ENCODE measurements at places on chromosomes 5 and 9.

GRCh38 chr5:73692166-73692640 is 66.2 kb downstream of the ARHGEF28 start:
- no peak for DNase-seq

GRCh38 chr5:6712142-6712576 is 1.1 kb upstream of the TENT4A start:
- DNase-seq = no peak

DNA sequence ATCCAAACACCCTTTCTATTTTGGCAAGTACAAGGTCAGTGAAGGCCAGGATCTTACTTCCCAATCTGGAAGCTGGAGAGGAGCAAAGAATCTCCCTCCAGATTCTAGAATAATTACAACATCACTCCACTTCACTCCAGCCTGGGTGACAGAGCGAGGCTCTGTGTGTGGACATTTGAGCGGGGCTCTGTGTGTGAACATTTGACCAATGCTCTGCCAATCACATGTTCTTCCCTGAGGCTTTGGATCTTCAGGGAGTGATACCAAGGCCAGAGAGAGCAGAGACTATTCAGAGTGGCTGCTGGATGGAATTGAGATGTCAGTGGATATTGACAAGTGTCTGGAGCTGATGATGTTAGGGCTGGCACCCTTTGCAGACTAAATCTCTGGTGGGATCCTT is 24.7 kb upstream of the ANKRD34B start:
- no peak for DNase-seq

- DNase-seq = no peak
Measured at GRCh38 chr9:133064241-133065069, 2.7 kb downstream of the CEL start.

DNA sequence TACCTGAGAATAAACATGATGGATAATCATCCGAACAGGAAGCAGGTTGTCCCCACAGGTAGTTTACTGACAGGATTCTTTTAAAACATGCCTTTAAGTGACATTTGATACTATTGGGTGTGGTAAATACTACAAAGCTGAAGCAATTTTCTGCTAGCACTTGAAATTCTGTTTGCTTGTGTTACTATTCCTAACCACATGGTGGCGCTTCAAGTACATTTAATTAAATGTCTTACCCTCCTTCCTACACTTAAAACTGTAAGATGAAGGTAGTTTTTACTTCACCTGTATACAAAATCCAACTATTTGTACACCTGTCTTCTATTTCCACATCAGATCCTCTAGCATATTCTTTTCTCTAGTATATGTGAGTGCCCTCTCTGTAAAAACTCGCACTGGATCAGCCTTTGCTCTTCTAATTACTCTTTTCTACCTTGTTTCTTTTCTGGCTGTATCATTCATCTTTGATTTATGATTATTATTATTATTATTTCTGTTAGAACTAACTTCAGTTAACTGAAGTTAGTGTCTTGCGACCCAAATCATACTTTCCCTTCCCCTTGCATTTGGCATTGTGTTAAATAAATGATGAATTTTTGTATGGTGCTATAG is 18.4 kb downstream of the SLC25A46 start:
- no peak for DNase-seq

GRCh38 chr5:61275841-61276240 is 56.2 kb upstream of the ZSWIM6 start:
- DNase-seq = peak; percentile 50

DNA sequence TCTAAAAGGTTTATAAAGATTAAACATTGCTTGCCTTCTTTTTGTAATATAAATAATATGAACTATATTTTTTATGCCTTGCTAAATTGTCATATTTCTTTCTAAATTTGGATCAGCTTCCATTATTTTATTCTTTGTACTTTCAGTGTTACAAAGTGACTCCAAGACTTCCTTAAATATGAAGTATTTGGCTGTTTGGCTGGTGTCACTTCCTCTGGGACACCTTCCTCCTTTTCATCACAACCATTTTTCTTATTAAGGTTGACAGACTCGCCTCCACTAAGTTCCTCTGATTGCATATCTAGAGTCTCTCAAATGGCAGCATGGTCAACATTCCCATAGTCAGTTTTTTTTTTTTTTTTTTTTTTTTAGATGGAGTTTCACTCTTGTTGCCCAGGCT is 73.8 kb upstream of the SLC1A1 start:
- no peak for DNase-seq

GRCh38 chr5:96957254-96958049 is 21.6 kb downstream of the LNPEP start:
- DNase-seq = no peak

DNA sequence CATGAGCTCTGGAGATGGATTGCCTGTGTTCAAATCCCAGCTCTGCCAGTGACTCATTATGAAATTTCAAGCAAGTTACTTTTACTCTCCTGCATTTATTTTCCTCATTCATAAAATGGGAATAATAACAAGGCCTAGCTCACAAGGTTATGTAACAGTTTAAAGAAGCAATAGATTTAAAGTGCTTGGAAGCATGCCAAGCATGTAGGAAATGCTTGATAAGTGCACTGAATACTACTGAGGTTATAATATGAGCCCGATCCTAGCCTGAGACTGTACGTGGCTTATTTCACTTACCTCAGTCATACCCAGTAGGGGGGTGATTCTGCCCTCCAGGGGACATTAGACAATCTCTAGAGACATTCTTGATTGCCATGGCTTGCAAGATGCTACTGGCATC is 734.1 kb upstream of the WWC1 start:
- DNase-seq = no peak

- DNase-seq = no peak
Measured at GRCh38 chr9:130940027-130940549, 1.0 kb upstream of the FIBCD1 start.

GRCh38 chr9:34656992-34657391 is 5.0 kb downstream of the IL11RA start:
- DNase-seq = no peak

- peak; percentile 44 for DNase-seq
Measured at GRCh38 chr5:88882276-88883038, 527 bp downstream of the MEF2C start.

GRCh38 chr5:80106916-80107315 is 71.8 kb downstream of the THBS4 start:
- no peak for DNase-seq

DNA sequence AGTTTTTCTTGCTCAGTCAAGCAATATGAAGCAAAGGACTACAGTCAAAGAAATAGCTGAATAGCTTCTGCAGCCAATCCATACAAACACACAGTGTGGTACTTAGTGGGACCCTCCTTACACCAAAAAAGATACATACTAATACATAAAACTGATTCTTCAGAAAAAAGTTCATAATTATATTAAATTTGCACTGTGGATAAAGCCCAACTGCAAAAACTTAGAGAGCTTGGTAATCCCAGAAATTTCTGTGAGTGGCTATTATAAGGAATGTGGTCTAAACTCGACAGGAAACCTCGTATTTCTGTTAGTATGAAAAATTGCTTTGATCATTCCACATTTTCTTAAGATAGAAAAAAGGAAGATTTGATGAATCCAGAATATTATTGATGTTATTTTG is 245.4 kb downstream of the FBXL17 start:
- no peak for DNase-seq

DNA sequence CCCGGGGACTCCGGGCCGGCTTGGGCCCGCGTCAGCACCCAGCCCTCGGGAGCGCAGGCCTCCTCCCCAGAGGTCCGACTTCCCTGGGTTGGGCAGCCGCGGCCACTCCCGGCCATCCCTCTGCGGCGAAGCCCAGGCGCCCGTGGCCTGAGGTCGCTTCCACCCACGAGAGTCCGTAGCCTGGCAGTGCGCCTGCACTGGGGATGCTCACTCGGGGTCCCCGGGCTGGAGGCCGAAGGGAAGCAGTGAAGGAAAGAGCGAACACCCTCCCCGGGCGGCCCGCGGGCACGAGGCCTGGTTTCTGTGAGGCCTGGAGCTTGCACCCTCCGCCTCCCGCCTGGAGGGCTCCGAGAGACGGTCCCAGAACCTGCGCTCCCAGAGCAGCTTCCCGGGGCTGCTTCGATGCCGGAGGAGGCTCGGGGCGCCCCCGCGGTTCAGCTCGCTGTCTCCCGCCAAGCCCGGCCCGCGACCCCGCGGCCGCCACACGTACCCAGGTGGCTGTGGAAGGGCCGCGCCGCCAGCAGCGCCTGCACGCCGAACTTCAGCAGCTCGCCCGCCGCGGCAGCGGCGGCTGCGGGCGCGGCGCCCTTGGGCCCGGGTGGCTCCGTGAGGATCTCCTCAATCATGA is 607 bp downstream of the BARX1 start:
- no peak for DNase-seq

DNA sequence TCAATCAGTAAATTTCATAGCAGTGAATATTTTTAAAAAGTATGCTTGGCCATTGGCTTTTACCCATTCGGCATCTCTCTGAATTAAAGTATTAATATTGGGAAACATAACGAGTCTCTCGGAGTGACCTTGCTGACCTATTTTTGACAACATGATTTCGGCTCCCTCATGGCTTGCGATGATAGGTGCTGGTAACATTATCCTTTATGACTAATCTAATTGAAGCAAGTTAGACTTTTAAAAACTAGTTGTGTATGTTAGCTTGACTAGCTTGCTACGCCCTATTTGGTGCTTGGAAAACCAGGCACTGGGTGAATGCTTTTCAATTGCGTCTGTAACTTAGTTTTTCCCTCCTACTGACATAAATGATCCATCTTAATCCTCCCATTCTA is 1.1 kb downstream of the ZNF366 start:
- no peak for DNase-seq

- no peak for DNase-seq
Measured at GRCh38 chr5:147809830-147810666, 21.4 kb downstream of the SPINK1 start.

DNA sequence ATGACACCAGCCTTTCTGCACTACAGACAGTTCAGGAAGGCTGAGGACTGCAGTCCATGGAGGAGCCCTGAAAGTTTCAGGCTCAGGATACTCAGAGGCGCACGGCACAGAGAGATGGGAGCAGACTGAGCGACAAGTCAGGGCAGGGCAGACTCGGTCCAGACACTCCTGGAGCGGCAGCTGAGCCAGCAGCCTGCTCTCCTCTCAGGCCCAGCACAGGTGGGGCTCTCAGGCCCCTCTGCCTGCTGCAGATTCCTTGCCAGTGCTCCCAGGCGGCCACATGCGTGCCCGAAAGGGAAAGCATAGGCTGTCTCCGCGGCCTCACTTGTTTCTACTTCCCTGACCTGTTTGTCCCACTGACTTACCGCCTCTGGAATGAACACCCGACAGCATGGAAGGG is 228.3 kb downstream of the IRX2 start:
- no peak for DNase-seq

- no peak for DNase-seq
Measured at GRCh38 chr5:1748271-1748670, 51.4 kb downstream of the MRPL36 start.

- peak; percentile 72 for DNase-seq
Measured at GRCh38 chr5:112921026-112921832, 798 bp downstream of the REEP5 start.

DNA sequence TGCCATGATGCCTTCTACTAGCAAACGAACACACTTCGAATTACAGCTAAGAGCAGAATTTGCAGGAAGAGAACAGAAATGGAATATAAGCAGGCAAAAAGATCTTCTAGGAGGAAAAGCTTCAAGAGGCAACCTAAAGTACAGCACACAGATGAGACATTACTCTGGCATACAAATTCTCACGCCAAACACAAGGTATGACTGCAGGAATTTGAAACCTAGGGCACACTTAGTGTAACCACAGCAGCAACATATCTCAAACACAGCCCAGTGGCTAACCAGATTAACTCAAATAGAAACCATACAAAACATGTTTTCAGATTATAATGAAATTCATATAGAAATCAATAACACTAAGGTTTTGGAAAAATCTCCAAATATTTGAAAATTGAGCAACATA is 481.0 kb upstream of the RGMB start:
- DNase-seq = no peak

DNA sequence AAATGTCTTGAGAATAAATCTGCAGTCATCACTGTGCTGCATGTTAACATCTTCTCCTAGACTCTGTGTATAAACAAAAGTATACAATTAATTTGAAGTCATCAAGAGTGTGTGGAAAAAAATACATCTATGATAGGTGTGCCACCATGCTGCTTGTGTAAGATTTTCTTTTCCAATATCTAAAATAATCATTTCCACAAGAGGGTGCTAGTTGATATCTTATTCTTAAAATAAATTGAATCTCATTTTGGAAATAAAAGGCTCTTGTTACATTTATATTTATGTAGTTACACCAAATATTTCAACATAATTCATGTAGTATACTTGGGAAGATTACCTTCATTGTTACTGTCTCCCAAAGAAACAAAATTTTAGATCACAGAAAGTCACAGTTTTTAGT is 14.1 kb upstream of the MOCS2 start:
- DNase-seq = no peak

GRCh38 chr5:159774476-159775031 is 141.7 kb upstream of the ADRA1B start:
- DNase-seq = no peak

DNA sequence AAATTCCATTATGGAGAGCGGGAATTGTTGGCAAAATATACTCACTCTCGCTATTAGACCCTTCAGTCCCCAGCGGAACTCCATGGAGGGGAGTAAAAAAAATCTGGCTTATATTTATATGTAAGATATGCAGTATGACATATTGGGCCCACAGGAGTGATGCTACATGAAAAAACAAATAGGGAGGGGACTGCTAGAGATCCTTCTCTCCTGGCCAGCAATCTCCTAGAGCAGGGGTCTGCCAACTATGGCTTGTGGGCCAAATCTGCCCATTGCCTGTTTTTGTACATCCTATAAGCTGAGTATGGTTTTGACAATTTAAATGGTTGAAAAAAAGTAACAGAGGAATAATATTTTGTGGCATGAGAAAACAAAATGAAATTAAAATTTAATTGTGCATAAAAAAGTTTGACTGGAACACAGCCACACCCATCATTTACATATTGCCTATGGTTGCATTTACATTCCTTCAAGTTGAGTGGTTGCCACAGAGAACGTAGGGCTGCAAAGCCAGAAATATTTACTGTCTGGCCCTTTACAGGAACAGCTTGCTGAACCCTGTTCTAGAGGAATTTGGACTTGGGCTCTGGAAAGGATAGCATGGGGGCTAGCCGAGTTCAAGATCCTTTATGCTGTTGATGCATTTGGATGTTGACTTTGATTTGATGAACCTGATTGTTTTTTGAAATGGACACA is 197.3 kb upstream of the CLINT1 start:
- no peak for DNase-seq

- no peak for DNase-seq
Measured at GRCh38 chr9:16612627-16613026, 257.8 kb downstream of the BNC2 start.
